Choroid plexus epithelial cell (primary cell): ENCODE measurements at places on chromosomes 4 and X.
A peak's percentile ranks its signal among the peaks of the same experiment; 100 is the strongest.

DNA sequence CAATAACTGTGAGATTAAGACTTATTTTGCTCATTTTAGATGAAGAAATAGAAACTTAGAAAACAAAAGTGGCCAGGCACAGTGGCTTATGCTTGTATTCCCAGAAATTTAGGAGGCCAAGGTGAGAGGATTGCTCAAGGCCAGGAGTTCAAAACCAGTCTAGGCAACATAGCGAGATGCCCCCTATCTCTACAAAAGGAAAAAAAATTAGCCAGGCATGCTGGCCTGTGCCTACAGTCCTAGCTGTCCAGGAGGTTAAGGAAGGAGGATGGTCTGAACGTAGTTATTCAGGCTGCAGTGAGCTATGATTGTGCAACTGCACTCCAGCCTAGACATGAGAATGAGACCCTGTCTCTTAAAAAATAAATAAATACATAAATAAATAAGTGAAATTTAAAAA lies 28.0 kb downstream of the APELA start:
- DNase-seq = no peak

GRCh38 chr4:129453524-129454200 lies 357.7 kb downstream of the C4orf33 start:
- DNase-seq = no peak

DNA sequence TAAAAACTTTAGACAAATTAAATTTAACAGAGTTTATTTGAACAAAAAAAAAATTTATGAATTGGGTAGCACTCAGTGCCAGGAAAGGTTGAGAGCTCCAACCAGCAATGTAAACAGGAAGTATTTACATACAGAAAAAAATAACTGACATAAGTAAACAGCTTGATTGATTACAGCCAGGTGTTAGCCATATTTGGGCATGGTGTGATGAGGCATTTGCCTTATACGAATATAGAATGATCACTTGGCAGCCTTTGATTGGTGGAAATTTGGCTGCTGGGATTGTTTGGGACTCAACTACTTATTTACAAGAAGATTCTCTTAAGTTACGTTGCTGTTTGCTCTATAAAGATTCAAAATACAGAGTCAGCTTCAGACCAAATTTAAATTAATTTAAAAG lies 172.0 kb downstream of the ADAM29 start:
- DNase-seq = no peak

DNA sequence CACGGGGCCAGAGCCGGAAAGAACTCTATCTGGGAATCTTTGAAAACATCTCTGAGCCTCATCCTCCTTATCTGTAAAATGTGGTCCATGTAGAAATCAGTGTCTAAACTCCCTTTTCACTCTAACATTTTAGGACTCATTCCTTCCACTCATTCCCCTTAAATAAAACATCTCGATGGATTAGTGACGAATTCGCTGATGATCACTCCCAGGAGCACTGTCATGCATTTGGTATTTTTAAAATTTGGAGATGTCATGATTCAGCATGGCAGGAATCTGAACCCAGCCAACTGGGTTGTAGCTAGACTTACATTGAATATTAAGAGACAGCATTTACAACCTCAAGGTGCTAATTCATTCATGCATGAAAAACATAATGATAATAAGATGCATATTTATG lies 88.1 kb downstream of the SPANXN3 start:
- DNase-seq = no peak

GRCh38 chr4:108540536-108540935 lies 79.8 kb upstream of the RPL34 start:
- no peak for DNase-seq

GRCh38 chr4:61872983-61873382 lies 672.9 kb downstream of the ADGRL3 start:
- DNase-seq = no peak

GRCh38 chr4:4762909-4763821 lies 96.3 kb upstream of the MSX1 start:
- peak; percentile 93 for DNase-seq

DNA sequence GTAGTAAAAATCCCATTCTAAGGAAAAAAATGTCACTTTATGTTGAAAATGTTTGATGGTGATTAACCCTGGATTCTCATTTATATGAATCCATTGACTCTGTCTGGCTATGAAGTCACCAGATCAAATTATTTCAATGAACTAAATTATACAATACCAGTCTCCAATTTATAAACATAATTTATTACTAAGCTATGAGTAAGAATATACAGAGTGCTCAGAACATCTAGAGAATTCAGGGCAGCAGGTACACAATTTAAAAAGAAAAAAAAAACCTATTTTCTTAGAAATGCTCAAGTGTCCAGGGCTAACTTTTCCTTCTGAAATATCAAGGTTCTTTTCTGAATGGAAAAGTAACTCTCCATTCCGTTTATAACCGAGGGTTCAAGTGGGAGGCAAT lies 48.6 kb downstream of the VEGFC start:
- no peak for DNase-seq

DNA sequence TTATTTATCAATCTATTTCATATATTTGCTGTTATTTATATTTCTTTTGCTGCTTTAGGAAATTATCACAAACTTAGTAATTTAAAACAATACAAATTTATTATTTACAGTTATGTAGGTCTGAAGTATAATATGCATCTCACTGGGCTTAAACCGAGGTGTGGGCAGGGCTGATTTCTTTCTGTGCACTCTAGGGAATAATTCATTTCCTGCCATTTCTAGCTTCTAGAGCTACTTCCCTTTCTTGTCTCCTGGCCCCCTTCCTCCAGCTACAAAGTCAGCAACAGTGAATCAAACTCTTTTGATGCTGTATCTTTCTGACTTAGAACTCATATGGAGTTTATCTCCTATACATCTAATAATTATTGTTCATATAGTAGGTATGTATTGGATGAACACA lies 303.5 kb upstream of the ARSJ start:
- DNase-seq = no peak

GRCh38 chrX:65407157-65407626 lies 127.4 kb downstream of the LAS1L start:
- no peak for DNase-seq

- DNase-seq = no peak
Observed at GRCh38 chrX:650324-650723, 19.7 kb downstream of the SHOX start.

- DNase-seq = peak; percentile 44
Observed at GRCh38 chrX:20545538-20545937, 278.8 kb upstream of the RPS6KA3 start.

GRCh38 chr4:185013417-185014125 lies 4.7 kb upstream of the HELT start:
- DNase-seq = peak; percentile 52

GRCh38 chr4:103099691-103100392 lies at the start of gene BDH2:
Gene BDH2 (minus strand): TSS chr4:103099834. CDS start chr4:103096254, 3,580 bp downstream.
- DNase-seq = peak; percentile 99

DNA sequence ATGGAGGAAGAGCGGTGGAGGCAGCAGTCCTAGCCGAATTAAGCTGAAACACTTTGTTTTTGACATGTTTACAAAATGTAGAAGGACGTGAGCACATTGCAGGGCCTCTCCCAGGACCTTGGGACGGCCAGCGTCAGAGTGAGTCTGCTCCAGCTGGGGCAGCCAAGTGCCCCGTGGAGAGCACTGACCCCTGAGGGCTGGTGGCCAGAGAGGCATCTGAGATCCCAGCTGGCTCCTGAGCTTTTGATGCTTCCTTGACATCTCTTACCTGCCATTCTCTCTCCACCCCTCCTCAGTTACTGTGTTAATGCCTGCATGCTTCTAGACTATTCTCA lies 24.7 kb downstream of the NAT8L start:
- DNase-seq = no peak

GRCh38 chr4:68272380-68272779 lies 26.9 kb upstream of the TMPRSS11B start:
- DNase-seq = peak; percentile 44

DNA sequence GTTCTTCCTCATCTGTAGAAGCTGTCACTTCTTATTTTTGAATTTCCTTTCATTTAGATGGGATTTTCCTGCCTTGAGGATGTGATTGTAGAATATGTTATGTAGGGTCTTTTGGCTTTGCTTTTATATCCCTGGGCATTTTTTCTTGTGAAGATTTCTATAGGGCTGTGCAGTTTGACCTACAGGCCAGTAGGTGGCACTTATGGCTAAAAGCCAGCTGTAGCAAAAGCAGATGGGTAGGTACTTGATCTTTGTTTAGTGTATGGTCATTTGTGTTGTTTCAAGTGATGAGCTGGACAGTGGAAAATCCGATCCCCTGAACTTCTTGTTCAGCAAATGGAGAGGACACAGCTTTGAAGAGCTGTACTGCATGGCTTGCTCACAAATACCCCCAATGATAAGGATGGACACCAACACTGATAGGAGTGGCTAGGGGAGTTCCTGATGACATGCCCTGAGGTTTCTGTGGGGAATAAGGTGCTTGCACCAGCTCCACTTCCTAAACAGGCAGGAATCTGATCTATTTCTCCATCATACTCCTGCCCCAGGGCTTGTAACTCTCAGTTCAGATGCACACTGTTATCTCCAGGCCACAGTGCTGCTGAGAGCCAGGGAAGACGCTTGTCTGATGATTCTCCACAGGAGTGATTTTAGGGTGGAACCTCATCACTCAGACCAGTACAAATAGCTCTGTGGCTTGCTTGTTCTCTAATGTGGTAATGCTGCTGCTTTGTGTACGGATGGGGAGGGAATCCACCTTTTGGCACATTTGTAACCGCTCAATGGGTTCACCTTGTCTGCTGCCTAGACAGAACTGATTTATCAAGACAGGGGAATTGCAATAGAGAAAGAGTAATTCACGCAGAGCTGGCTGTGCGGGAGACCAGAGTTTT lies 417.1 kb upstream of the MAGEB16 start:
- peak; percentile 26 for DNase-seq
